Fibroblast of lung (primary cell): ENCODE measurements at places on chromosomes 3 and 15. TPM values are rescaled to one million over a fixed set of nuclear protein-coding genes. Genes with fewer than 3 reads are reported as not detected.

DNA sequence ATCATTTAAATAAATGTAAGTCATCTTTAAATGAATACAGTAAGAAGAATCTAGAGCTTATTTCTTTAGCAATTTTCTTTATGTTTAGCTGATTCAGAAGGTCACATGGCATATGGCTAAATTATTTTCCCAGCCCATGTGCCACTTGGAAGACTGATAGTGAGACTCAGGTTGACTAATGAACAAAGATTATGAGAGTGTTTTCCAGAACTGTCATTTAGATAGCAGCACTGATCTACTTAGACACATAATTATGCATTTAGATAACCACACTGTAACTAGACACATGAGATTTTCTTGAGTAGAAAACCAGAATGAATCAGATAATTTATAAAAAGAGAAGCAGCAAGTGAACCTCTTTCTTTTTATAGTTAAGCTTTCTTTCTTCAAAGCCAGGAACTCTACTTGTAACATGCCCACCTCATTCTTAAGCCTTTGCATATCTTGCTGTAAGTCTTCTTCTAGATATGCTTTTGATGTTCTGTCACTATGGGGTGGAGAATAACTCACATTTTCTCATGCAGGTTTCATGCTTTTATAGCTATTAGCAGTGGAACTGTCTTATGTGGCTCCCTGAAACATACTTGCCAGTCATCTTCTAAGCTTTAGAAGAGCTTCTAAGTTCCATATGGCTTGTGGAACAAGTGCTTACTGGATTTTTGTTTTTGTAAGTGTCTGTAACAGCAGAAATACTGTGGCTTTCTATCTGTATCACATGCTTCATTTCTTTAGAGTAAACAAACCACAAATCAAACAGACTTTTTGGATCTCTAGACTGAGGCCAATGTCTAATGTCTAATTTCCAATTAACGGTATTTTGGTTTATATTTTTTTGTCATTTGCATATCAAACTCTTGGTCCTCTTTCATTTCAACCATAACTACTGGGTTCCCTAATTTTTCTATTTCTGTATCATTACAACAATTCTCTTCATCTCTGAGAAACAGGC is 101.4 kb downstream of the LMLN start:
- DNase-seq, result no peak

DNA sequence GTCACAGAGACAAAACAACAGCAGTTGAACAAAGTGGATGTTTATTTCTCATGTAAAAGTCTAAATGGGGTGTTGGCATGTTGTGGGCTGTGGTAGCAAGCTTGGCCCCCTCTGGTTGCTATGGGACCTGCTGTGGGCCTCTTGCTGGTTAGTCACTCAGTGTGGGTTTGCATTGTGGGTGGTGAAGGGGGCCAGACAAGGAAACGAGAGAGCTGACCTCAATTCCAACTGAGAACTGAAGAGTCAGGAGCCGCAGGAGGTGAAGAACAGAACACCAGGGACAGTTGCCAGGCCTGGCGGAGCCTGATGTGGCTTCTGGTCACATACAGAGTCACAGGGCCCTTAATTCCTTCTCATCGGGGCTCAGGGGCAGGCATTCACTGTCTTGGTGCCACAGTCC is 1.9 kb upstream of the ADPGK start:
- DNase-seq, result peak; percentile 59

DNA sequence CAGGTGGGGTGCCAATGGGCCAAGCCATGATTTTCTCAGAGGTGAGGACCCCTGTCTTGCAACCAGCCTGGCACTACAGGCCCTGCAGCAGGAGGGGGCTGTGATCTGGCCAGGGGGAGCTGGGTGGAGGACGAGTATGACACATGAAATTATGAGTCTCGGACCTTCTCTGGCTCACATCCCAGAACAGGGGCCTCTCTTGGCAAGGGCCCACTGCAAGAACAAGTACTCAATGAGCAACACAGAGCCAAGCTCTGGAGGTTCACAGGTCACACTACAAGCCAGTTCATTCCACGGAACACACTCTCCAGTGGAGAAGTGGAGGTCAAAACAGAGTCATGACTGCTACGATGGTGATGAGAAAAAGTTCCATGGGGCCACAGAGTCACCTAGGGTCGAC is 28.3 kb downstream of the CCDC32 start:
- peak; percentile 49 for DNase-seq

DNA sequence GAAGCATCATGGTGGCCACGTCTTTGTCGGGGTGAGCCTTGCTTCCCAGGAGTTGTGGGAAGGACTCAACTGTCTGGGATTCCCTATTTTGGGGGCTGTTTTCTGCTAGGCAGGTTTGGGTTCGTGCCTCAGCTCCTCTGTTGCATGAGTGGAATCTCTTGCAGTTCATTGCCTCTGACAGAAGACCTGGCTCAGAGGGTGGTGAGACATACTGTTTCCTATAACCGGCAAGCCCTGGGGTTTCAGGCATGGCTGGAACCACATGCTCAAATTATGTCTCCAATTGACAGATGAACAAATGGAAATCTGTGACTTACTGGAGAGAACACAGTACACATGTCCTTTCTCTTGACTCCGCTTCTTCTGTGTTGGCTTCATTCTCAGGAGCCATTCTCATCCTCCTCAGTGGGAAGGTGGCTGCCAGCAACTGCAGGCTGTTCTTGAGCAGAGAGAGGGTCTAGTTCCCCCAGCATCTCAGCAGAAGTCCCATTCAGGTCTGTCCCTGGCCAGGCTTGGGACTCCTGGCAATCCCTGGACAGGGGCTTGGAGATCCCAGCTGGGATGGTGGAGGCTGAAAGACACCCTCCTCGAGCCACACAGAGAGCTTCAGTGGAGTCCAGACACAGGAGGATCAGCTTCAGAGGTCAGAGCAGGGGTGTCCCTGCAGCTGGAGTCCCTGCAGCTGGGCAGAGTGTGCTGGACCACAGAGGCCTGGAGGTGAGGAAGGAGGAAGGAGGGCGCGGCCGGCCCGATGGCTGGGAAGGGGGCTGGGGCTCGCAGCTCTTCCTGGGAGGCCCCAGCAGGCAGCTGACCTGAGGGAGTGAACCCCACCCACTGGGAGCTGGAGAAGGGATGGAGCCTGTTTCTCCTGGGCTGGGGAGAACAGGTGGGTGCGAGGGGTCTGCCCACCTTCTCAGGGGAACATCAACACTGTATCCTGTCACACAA is 97.6 kb downstream of the LSM3 start:
- DNase-seq, result no peak

DNA sequence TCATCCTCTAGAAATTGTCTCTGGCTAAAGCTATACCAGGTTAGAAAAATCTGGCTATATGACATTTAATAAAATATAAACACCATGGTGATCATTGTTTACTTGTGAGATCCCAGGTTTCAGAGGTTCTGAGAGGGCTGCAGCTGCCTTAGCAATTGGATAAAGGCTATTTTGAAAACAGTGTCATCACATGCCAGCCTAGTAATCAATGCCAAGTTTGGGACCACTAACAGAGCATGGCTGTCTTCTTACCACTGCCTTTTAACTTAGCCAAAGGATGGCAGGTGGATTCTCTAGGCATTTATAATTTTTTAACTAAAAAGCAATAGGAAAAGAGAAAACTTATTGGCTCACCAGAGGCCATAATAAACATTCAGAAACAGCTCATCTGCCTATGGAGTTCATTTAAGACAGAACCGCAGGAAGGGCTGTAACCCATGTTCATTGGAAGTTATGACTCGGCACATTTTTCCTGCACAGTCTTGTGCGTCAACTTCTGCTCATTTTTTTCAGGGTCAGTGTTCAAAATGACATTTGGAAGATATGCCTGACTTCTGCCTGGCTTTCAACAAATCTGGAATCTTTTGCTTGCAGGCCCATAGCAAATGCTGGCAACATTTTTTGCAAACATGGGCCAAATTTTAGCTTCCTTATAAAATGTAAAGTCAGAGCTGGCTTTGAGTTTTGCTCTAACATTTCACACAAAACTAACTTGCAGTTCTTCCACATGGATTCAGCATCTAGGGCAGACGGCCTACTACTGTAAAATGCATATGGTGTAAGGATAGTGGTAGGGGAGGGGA is 476.0 kb upstream of the TBL1XR1 start:
- DNase-seq, result peak; percentile 96

- DNase-seq, result peak; percentile 86
Measured at GRCh38 chr3:113054552-113054951, 63.8 kb downstream of the GTPBP8 start.

- no peak for DNase-seq
Measured at GRCh38 chr15:41501931-41502794, 8.5 kb downstream of the ITPKA start.

- peak; percentile 44 for DNase-seq
Measured at GRCh38 chr3:13352621-13353131, 67.4 kb downstream of the NUP210 start.

- peak; percentile 93 for DNase-seq
Measured at GRCh38 chr15:39624806-39625205, 43.9 kb downstream of the THBS1 start.

DNA sequence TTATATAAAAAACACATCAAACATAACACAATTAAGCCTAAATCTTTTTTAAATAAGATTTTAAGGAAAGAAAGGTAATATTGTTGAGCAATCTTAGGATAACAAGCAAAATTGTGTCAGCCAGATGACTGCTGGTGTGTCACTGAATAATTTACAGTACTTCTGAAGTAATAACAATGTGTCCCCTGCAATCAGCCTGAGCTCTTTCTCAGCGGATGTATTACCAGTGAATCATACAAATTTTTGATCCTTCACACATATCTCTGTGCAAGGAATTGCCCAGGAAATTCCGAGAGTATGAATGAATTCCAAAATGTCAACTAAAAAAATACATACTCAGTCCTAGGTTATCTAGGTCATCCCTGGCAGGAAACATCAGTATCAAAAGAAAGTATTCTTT is 76.6 kb upstream of the PTX3 start:
- DNase-seq, result peak; percentile 90

GRCh38 chr3:13497386-13497785 is 17.3 kb downstream of the HDAC11 start:
- DNase-seq, result no peak

GRCh38 chr15:99932676-99933402 is 199.6 kb upstream of the LYSMD4 start:
- no peak for DNase-seq

DNA sequence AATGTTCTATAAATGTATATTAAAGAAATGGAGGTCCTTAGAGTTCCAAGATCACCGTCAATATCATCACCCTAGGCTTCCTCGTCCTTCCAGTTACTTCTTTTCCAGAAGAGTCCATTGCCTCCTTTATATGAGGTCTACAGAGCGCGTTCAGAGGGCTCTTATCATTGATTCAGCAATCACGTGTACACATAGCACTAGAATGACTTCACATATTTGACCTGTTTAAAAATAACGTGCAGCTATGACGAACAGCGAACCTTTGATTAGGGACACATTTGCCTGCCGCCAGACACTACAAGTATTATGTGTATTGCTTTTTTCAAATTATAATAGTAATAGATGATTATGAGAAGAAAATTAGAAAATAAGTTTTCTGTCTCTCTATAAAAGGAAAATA is 26.0 kb downstream of the IGF1R start:
- peak; percentile 41 for DNase-seq

DNA sequence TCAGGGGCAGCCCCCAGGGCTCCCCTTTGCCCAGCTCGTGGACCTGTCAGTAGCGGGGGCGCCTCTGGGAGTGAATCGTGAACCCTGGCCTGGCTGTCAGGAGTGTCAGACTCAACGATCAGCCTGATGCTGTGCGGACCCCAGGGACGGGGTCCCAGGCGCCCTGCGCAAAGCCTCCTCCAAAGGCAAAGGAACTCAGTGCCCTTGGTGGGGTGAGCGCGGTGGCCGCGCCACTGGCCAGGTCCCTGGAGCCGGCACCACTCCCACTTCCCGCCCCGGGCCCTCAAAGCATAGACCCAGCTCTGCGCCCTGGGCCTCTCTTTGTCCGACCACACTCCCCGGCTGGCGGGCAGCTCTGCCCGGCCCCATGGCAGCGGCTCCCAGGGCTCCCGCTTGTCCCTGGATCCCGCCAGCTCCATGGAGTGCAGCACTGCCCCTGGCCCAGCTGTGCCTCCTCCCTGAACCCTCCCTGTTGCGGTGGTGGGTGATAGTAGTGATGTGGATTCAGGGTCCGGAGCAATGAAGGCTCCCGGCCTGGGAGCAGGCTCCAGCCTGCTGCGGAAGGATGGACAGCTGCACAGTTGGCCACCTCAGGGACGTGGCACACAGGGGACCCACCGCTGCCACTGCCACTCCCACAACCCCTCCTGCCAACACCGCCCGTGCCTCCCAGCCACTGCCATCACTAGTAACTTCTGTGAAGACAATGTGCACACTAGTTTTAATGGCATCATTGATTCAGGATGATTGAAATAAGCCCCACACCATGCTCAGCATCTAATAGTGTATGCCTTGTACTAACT is 263.8 kb downstream of the ZBBX start:
- DNase-seq, result no peak

DNA sequence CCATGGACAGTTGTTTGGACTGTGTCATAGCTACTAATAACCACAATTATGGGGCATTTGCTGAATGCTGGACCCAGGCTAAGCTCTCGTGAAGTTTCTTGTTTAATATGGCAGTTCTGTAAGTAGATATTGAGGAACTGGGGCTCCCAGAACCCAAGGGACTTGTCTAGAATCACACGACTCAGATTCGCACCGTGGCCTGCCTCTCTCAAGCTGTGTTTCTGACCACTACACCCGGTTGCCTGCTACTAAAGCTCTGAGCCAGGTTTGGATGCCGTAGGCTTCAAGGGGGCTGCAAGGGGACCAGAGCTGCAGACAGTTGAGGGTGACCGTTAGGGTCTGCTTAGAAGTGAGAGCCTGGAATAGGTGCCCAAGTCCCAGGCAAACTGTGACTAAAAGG is 11.5 kb downstream of the TEX264 start:
- no peak for DNase-seq

DNA sequence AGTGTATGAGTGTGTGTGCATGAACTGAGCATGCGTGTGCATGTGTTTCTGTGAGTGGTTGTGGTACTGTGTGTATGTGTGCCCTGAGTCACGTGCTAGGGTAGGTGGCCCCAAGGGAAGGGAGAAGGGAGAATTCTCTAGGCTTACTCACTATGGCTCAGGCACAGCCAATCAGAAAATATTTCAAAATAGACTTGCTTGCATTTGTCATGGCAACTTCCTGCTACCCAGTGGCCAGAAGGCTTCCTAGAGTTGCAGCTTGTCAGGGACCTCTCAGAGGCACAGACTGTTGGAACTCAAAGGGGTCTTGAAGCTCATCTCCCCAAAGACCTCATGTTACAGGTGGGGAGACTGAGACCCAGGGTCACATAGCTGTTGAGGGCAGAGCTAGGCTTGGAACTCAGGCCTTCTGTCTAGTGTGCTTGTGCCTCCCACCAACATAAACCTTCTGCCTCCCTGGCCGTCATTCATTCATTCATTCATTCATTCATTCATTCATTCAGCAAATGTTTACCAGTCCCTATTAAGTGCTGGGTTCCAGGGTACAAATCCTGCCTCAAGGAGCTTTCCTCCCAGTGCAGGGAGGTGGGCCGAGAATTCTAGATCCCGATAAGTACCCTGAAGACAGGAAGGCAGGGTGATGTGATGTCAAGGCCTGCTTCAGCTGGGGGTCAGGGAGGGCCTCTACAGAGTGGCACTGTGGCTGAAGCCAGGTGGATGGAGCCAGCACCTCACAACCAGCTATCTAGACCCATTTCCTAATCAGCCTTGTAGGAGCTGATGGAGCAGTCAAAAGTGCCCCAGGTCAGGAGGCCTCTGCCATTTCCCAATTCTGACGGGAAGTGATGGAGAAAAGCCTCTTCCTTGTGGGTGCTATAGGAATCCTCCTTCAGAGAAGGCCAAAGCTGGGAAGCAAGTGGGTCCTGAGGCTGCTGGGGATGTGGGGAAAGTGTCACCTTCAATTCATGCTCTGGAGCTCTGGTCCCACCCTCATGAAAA is 10.9 kb upstream of the RFT1 start:
- peak; percentile 44 for DNase-seq

The SHF gene
- polyA plus RNA-seq, result 0.82 and 0.85 TPM in 2 replicates

The CLDN16 gene
- 0.08 and 0.10 TPM in 2 replicates for polyA plus RNA-seq

The CCDC33 gene
- polyA plus RNA-seq, result not detected in 2 replicates

The MESD gene
- 26.0 and 27.3 TPM in 2 replicates for polyA plus RNA-seq

The SYNPR gene
- not detected in 2 replicates for polyA plus RNA-seq

The C3orf22 gene
- not detected in 2 replicates for polyA plus RNA-seq
